ENCODE measurements at places on chromosomes 13 and 19.

DNA sequence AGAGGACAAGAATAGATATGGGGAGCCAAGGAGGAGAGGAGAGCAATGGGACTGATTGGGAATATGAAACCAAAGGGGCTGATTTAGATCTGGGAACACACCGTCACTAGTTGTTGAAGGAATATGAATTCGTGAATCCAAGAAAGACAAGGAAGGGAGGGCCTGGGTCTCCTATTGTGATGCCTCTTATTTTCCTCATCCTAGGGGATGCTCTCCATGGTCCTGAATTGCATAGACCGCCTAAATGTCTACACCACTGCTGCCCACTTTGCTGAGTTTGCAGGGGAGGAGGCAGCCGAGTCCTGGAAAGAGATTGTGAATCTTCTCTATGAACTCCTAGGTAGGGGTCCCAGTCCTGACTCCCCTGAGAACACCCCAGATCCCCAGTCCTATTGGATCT is 21.5 kb downstream of the RYR1 start:
- DNase-seq: no peak

GRCh38 chr13:110885966-110886869 is 28.7 kb downstream of the ANKRD10 start:
- DNase-seq: no peak

DNA sequence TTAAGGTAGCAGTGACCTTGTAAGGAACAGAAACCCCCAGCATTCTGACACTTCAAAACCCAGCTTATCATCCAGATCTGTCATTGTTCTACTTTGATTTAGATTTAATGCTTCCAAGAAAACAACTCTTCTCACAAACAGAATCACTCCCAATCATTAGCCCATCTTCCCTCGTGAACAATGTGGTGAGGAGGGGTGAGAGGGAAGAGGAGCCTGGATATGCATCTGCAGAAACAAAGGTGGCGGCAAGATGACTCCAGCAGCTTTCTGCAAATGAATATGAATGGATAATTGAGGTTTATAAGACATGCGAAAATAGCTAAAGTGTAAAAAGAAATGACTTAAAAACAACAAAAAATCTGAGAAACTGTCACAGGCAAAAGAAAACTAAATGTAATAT is 859.9 kb upstream of the SLC10A2 start:
- no peak for DNase-seq

- DNase-seq: no peak
Observed at GRCh38 chr19:11478167-11479089, 2.4 kb downstream of the ELAVL3 start.

All from 8988T (cell line).